ENCODE measurements at places on chromosomes 7 and 10. TPM values are rescaled to one million over a fixed set of nuclear protein-coding genes. Genes with fewer than 3 reads are reported as not detected.

- H3K36me3 ChIP-seq = no peaks in the 10 kb centered on the region
- H3K27me3 ChIP-seq = no peaks in the 10 kb centered on the region
- H3K27ac ChIP-seq = no peak overlapping the region
- no peak for DNase-seq
- no peak overlapping the region for H3K4me3 ChIP-seq
These were observed 61.8 kb upstream of the DOCK1 start for GRCh38 chr10:126843299-126843934.

Gene ACTL6B
- total RNA-seq = not detected

- no peak overlapping the region for H3K27ac ChIP-seq
- no peaks in the 10 kb centered on the region for H3K36me3 ChIP-seq
- H3K27me3 ChIP-seq = no peaks in the 10 kb centered on the region
- no peak for DNase-seq
- H3K4me3 ChIP-seq = no peak overlapping the region
These were observed 157.4 kb downstream of the NXPH1 start for GRCh38 chr7:8590791-8591190.

DNA sequence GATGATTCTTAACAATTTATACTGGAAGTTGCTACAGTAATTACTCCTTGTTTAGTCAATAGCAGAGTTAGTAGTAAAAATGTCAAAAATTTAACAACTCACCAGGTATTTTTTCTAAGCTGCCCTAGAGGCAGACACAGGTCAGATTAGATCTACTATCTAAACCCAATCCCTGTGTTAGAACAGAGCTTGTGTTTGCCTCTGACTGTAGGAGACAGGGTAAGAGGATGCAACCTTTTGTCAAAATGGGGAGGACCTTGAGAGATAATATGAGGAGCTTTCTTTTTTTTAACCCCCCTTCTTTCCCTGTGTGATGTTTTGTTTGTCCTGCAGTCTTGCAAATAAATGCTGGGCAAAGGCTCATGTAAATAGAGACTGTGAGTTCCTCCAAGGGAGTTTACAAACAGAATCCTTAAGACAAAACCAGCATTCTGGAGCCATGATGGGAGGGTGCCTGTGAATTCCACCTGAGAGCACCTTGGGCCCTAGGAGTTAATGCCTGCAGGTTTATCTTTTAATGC lies 353.1 kb downstream of the GATA3 start:
- H3K4me1 ChIP-seq = no peaks in the 10 kb centered on the region
- H3K4me3 ChIP-seq = no peak overlapping the region
- no peak overlapping the region for H3K27ac ChIP-seq

Gene CCDC3
- 3.1 TPM for total RNA-seq

Gene PSD
- 0.64 TPM for total RNA-seq

- no peak overlapping the region for H3K27ac ChIP-seq
- no peak for DNase-seq
- no peaks in the 10 kb centered on the region for H3K4me1 ChIP-seq
- no peaks in the 10 kb centered on the region for H3K36me3 ChIP-seq
- no peak overlapping the region for H3K4me3 ChIP-seq
- H3K27me3 ChIP-seq = no peaks in the 10 kb centered on the region
These were observed 45.5 kb upstream of the CCDC3 start for GRCh38 chr10:13046851-13047528.

GRCh38 chr7:37284805-37285231 lies 163.8 kb downstream of the ELMO1 start:
- no peak overlapping the region for H3K4me3 ChIP-seq
- DNase-seq = no peak
- no peak overlapping the region for H3K27ac ChIP-seq
- H3K27me3 ChIP-seq = no peaks in the 10 kb centered on the region
- H3K4me1 ChIP-seq = no peaks in the 10 kb centered on the region
- no peaks in the 10 kb centered on the region for H3K36me3 ChIP-seq

GRCh38 chr10:697097-697875 lies 7.8 kb upstream of the DIP2C start:
- H3K36me3 ChIP-seq = no peaks in the 10 kb centered on the region
- no peak overlapping the region for H3K4me3 ChIP-seq
- H3K27ac ChIP-seq = no peak overlapping the region
- H3K4me1 ChIP-seq = no peaks in the 10 kb centered on the region

GRCh38 chr7:34011017-34011695 lies 105.8 kb downstream of the BMPER start:
- no peaks in the 10 kb centered on the region for H3K4me1 ChIP-seq
- no peak overlapping the region for H3K4me3 ChIP-seq
- no peak for DNase-seq
- H3K36me3 ChIP-seq = no peaks in the 10 kb centered on the region

GRCh38 chr7:151729521-151729921 lies 147.4 kb downstream of the PRKAG2 start:
- peaks cover 19% of the 10 kb centered on the region for H3K4me1 ChIP-seq
- no peaks in the 10 kb centered on the region for H3K36me3 ChIP-seq
- H3K27me3 ChIP-seq = no peaks in the 10 kb centered on the region

- no peak overlapping the region for H3K27ac ChIP-seq
- no peaks in the 10 kb centered on the region for H3K4me1 ChIP-seq
- no peak for DNase-seq
- no peak overlapping the region for H3K4me3 ChIP-seq
- no peaks in the 10 kb centered on the region for H3K36me3 ChIP-seq
These were observed 18.2 kb upstream of the STMP1 start for GRCh38 chr7:135644154-135644553.

- H3K4me1 ChIP-seq = no peaks in the 10 kb centered on the region
- H3K27ac ChIP-seq = no peak overlapping the region
- no peak for DNase-seq
- H3K4me3 ChIP-seq = no peak overlapping the region
These were observed 75.9 kb downstream of the SVOPL start for GRCh38 chr7:138625084-138625848.

DNA sequence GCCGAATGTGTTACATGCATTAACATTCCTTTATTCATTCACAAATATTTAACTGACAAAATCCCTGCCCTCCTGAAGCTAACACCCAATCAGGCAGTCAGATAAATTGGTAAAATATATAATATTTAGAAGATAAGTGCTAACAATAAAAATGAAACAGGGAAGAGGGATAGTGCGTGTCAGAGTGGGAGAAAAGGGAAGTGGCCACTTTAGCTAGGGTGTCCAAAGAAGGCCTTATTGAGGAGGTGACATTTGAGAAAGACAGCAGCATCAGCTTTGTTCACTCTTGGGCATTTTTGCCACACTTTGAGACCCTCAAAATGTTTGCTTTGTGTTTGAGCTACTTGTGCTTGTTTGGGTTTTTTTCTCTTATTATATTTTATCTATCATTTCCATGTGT lies 317.8 kb downstream of the SNX13 start:
- H3K4me3 ChIP-seq = no peak overlapping the region
- no peaks in the 10 kb centered on the region for H3K27me3 ChIP-seq
- no peaks in the 10 kb centered on the region for H3K4me1 ChIP-seq
- H3K27ac ChIP-seq = no peak overlapping the region
- DNase-seq = no peak

GRCh38 chr7:140617081-140617480 lies 23.5 kb downstream of the DENND2A start:
- no peaks in the 10 kb centered on the region for H3K4me1 ChIP-seq
- no peaks in the 10 kb centered on the region for H3K27me3 ChIP-seq
- DNase-seq = no peak
- no peak overlapping the region for H3K4me3 ChIP-seq
- no peaks in the 10 kb centered on the region for H3K36me3 ChIP-seq

Gene EFCAB10
- not detected for total RNA-seq

Gene TMEM176B
- total RNA-seq = 15.9 TPM
